CD4-positive, alpha-beta T cell treated with Interleukin-12 subunit alpha and Interleukin-12 subunit beta, for 1 hour (primary cell): ENCODE measurements at places on chromosomes 13 and 19.

GRCh38 chr19:2512523-2513431 is 36.9 kb downstream of the GADD45B start:
- no peak for DNase-seq

GRCh38 chr13:95138876-95139585 is 162.2 kb downstream of the ABCC4 start:
- DNase-seq = no peak

DNA sequence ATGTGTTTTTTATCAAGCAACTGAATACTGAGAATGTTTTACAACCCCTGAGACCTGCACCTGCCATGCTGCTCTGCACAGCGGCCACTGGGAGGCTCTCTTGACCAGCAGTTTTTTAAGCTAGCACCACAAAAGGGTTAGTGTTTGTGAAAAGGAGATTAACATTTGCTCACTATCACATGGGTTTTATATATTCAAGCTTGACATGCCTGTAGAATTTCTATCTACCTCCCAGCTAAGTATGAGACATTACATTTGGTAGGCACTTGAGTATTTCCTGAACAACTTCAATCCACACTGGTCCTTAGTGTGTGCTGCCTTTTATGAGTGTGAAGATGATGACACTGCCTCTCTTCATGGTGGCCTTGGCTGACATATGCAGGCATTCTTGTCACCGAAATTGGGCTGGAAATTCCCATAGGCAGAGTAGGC is 1238.9 kb downstream of the UQCRFS1 start:
- DNase-seq = no peak

- DNase-seq = no peak
Measured at GRCh38 chr13:29946093-29946492, 95.7 kb upstream of the UBL3 start.

GRCh38 chr19:1249990-1250436 is 1.6 kb downstream of the MIDN start:
- DNase-seq = no peak
